ENCODE measurements at places on chromosomes 5 and 9.

- DNase-seq: no peak
Observed at GRCh38 chr5:40260361-40260760, 419.4 kb upstream of the PTGER4 start.

GRCh38 chr9:134065612-134066419 is 2.0 kb downstream of the BRD3 start:
- no peak for DNase-seq

DNA sequence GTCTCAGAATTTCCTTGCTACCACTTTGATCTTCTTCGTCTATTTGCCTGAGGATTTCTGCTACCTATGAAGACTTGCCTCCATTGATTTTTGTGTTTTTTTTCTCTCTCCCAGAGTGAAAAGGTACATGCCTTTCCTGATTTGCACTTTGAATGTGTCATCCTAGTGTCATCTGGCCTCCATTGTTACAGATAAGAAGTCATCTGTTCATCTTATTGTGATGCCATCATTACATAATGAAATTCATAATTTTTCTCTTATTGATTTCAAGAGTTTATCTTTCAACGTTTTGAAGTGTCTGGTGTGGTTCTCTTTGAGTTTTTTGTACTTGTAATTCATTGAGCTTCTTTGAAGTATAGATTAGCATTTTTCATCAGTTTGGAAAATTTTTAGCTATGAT is 144.8 kb downstream of the SH3GL2 start:
- no peak for DNase-seq

DNA sequence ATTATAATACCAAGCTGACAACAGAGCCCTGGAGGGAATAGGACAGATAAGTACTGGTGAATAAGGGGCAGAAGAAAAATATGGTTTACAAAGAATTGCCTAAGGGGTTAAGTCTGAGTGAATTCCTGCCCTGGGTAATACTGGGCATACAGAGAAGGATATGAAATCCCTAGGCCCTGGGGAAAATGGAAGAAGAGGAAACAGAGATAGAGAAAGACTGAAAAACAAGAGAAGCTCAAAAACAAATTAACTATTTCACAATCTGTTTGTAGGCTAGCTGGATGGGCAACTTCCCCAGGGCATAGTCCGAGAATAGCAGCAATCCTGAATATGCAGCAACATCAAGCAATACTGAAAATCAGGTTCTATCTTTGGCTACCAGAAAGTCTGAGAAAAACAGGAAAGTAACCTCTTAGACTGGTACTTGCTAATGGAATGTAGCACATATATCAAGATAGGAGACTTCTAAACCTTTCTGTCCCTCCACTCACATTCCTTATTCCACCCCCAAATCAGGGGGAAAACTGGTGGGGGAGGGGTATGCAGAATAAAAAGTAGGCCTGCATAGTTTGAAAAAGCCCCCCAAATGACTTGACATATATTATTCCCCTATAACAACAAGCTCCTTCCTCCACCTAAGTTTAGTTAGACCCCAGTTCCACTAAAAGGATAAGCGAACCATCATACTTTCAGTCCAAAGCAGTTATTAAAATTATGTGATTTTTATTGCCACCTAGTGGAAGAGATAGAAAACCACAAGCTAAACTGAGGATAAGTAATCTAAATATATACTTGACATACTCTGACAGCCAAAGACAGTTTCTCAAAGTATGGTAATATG is 20.6 kb downstream of the SLC38A9 start:
- no peak for DNase-seq

GRCh38 chr9:38677660-38678303 is 42.2 kb downstream of the FAM240B start:
- no peak for DNase-seq

- peak; percentile 22 for DNase-seq
Observed at GRCh38 chr5:3349704-3350565, 245.7 kb upstream of the IRX1 start.

GRCh38 chr9:8802242-8802641 is 1002.7 kb upstream of the DMAC1 start:
- no peak for DNase-seq

DNA sequence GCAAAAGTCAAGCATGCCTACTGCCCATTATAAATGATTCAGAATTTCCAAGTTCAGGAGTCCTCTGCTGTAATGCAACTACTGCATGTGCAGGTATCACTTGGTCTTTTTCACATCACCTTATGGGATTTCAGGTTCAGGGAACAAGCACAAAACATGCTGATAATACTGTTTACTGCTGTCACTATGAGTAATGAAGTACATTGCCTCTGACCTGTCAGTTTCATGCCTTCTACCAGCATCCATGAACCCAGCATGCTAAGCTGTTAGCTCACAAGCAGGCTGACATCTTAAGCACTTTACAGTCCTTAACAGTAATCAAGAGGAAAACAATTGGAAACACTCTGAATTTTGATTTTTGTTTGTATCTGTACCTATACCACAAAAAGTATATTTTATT is 743.8 kb downstream of the CDH12 start:
- DNase-seq: no peak

DNA sequence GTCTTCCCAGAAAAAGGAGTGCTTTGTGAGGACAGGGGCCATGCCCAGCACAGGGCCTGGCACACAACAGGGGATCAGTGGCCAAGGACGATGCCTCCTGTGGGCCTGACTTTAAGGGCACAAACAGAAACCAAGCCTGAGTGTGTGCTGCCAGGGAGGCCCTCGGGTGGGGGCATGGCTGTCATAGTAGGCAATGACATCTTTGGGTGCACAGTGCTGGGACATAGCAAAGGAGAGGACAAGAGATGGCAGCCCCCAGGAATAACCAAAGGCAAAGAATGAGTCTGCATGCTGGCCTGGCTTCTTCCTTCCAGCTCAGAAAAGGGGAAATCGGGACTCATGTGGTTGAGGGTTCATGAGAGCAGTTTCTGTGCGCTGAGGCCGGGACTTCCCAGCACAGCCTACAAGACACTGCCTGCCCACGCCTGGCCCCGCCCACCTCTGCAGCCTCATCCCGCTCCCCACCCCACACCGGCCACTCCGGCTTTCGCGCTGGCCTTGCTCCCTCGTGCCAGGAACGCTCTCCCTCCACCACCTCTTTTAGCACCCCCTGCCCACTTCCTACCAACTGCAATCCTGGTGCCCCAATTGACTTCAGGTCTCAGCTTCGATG is 13.8 kb upstream of the LHX2 start:
- DNase-seq: no peak

Measured in coronary artery (tissue), 2 donors.